ENCODE measurements at places on chromosomes 4 and X. TPM values are rescaled to one million over a fixed set of nuclear protein-coding genes. Genes with fewer than 3 reads are reported as not detected.
A peak's percentile ranks its signal among the peaks of the same experiment; 100 is the strongest.

GRCh38 chrX:8783097-8783713 lies 18.0 kb downstream of the FAM9A start:
- DNase-seq, result peak; percentile 19

GRCh38 chr4:15976456-15977447 lies 13.8 kb upstream of the FGFBP2 start:
- no peak for DNase-seq

DNA sequence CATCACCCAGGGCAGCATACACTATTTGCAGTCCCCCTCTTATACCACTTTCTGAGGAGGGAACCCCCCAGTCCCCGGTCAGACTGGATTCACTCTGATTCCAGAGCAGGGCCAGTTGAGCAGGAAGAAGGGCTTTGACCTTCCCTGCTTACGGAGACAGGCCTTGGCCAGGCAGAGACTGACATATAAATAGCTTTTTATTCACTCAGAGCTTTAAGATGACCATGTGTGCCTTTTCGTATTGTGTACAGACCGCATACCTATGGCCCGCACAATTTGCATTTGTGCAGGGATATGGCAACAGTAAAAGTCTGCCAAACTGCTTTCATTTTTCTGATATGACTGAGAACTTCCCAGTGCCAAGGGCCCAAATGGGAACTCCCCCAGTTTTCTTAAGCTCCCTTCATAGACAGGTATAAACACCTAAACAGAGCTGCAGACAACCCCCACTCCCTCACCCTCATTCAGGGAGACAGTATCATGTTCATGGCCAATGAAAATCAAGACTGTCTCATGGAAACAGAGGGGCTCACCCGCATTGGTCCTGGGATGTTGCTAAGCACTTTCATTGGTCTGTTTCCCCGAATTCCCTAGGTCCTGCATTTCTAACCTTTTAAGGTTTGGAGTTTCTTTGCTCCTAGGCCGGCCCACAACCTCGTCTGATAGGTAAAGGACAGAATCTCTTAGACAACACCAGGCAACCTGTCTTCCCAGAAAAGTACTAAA lies 86.0 kb downstream of the RTL5 start:
- no peak for DNase-seq

- DNase-seq, result peak; percentile 60
These were observed 97.3 kb upstream of the DCLK2 start for GRCh38 chr4:149980941-149981340.

Gene S100G
- not detected for total RNA-seq

GRCh38 chr4:5460106-5460801 lies 248.1 kb downstream of the EVC2 start:
- DNase-seq, result peak; percentile 39

DNA sequence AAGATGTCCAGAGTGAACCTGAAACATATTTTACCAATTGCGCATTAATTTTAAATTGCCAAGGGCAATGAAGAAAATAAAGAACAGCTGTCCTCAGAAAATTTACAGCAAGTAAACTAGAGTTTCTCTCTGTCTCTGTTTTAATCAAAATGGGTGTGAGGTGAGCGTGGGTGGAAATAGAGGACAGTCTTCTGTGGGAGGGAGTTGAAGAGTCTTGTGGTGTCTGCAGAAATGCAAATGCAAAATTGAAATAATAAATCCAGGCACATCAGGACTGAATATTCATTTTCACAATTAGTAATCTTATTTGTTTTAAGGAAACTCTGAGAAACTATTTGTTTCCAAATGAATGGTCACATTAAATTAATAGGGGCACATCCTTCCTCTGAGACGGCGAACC lies 192.0 kb downstream of the ARHGAP10 start:
- no peak for DNase-seq

GRCh38 chrX:17774053-17774452 lies 36.8 kb downstream of the SCML1 start:
- no peak for DNase-seq

DNA sequence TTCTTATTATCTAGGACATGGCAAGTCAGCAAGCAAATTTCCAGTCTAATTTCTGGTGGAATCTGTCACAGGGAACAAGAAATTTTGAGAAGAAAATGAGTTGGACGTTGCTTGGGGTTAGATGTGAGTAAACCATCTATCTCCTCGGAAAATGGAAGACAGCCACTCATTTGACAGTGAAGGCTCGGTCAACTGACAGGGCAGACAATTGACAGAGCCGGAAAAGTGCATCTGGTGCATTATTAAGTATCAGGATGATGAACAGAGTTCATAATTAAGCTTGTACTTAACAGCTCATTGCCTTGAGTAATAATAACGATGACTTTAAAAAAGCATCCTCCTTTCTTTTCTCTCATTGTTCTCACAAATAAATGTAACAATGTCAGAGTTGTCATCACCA lies 168.4 kb downstream of the MAD2L1 start:
- DNase-seq, result no peak

Gene CTAG1A
- total RNA-seq, result not detected

GRCh38 chrX:109472939-109473735 lies 8.7 kb downstream of the GUCY2F start:
- DNase-seq, result peak; percentile 38

Gene NUP62CL
- total RNA-seq, result 0.48 TPM
